ENCODE measurements at places on chromosomes 11 and 22.

DNA sequence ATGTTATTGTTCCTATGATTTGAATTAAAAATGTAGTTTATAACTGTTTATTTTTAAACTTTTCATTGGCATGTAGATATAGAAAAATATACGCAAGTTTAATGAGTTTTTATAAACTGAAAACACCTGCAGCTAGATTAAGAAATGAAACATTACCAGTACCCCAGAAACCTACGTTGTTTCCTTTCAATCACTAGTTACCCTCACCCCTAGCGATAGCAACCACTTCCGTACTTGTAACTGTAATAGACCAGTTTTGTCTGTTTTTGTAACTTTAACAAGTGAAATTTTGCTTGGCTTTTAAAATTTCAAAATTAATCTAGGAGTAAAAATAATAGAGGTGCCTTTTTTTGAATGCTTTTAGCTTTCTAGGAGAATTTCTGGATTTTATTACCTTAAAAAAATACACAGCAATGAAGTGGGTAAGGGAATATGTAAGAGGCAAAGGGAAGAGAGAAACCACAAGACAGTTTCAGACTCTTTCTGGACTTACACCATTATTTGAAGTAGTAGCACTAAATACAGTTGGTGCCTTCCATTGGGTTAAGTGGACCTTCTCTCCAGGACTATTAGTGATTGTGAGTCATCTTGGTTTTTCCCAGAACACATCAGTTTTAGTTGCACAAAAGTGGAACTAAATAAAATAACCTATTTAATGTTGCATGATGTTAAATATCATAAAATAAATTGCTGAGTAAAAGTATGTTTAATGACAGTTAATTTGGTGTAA, 18.7 kb upstream of the NAT10 start:
- no peak for DNase-seq

- DNase-seq = no peak
Observed at GRCh38 chr22:38649841-38650522, 6.2 kb downstream of the FAM227A start.

- DNase-seq = no peak
Observed at GRCh38 chr11:657691-658126, 20.6 kb downstream of the DRD4 start.

GRCh38 chr11:119673759-119674336, 55.2 kb downstream of the NECTIN1 start:
- DNase-seq = peak; percentile 58

GRCh38 chr22:46072981-46073682, 77.2 kb upstream of the PPARA start:
- DNase-seq = no peak

GRCh38 chr22:36391638-36392037, 3.9 kb upstream of the MYH9 start:
- no peak for DNase-seq

GRCh38 chr11:6196396-6196795, 2.6 kb upstream of the OR52W1 start:
- no peak for DNase-seq

DNA sequence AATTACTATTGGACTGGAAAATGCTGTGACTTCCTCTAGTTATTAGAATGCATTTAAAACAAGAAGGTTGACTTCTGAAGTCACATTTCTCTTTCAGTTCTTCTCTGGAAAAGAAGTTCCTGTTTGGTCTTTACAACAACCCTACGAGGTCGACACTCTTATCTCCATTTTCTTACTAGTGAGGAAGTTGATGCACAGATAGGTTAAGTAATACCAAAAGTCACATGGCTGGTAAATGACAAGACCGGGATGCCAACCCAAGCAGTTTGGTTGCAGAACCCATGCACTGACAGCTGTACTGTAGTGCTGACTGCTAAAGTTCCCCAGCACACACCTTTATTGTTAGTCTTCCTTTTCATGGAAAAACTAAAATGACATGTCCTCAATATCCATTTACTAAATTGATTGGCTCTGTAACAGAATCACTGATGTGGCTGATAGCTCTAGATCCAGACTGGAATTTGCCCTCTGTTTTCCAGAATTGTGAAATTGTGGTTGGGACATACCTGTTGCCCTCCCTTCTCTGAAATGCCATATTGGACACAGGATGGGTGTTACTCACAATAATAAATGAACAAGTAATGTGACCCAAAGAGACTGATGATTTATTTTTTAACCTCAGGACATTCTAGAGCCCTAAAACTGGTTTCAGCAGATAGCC, 9.4 kb upstream of the TECTA start:
- DNase-seq = no peak

DNA sequence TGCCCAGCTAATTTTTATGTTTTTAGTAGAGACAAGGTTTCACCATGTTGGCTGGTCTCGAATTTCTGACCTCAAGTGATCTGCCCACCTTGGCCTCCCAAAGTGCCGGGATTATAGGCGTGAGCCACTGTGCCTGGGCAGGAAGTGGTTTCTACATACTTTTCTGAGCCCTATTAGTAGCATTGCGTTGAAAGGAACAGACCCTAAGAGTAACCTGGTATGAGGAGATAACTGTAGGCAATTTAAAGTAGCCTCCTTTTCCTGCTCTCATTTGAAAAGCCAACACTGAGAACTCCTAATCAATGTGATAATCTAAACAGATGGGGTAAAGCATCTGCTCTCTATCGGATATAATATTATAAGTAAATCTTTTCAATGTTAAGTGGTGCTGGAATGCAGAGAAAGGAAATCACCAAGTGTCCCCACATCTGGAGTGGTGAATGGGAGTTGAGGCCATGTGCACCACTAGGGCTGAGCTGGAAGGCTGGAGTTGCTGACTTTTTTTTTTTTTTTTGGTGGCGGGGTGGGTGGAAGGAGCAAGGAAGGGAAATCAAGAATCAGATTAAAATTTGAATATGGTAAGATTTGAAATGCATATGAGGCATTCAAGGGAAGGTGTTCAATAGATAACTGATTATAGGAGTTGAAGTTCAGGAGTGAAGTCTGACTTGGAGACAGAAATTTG, 20.7 kb downstream of the PDHX start:
- DNase-seq = no peak

GRCh38 chr11:129813231-129813791, 2.3 kb upstream of the TMEM45B start:
- DNase-seq = no peak

DNA sequence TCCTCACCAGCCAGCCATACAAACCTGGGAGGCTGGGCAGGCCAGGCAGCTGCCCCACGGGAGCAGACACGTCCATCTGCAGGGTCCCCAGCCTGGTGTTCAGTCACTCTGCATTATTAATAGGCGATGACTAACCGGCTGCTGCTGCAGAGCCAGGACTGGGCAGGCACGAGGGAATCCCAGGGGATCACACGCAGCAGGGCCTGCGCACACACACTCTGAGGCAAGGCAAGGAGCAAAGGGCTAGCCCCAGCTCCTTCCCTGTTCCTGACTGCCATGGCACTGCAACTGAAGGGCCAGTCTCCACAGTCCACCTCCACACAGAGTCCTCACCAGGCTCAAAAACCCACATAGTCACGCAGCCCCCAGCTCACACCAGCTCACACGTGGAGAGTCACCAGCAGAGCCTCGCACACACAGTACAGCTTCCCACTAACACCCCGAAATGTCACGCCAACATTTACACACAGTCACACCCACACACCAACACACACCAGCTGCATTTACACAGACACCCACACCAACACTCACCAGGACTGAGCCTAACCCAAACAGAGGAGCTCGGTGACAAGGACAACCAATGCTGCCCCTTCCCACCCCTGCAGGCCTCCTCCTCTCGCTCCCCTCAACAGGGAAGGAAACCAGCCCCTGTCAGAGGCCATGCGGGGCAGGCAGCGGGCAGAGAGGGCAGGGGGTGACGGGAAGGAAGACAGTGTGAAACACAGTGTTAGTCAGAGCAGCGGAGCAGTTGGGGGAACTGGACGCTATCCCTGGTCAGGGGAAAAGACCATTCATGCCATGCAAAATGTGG, 47.3 kb downstream of the NRXN2 start:
- DNase-seq = peak; percentile 86

DNA sequence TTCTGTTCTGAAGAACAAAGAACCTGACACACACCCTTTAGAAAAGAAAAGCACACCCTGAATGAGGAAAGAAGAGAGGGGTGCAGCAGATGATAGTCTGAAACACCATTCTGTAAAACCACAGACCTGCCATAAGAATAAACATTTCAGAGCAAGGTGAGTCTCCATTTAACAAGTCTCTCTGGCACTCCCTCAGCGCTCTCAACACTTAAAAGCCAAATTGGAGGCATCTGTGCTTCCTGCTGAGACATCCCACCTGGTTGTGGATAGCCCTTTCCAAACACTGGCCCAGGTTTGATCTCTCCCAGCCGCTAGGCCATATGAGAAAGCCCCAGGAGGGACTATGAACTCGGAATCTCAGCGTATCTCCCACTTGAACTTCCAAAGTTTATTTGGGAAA, 36.3 kb downstream of the ETS1 start:
- DNase-seq = peak; percentile 48

- DNase-seq = no peak
Observed at GRCh38 chr22:40058265-40058664, 63.5 kb downstream of the FAM83F start.

DNA sequence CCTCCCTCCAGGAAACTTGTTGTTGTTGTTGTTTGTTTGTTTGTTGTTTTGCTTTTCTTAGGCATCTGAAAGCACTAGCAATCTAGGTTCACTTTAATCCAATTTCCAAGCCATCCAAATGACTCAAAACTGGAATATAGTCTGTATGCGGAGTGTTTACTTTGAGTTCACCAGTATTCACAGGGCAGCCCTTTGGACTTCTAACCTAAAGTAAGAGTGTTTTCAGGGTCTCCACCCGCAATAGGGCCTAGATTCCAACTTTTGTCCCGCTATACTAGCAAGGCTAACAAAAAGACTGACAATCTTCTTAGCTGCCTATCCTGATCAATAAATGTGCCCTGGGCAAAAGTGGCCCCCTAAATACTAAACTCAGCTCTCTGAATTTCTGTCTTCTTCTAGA, 13.6 kb downstream of the PGM2L1 start:
- DNase-seq = no peak

DNA sequence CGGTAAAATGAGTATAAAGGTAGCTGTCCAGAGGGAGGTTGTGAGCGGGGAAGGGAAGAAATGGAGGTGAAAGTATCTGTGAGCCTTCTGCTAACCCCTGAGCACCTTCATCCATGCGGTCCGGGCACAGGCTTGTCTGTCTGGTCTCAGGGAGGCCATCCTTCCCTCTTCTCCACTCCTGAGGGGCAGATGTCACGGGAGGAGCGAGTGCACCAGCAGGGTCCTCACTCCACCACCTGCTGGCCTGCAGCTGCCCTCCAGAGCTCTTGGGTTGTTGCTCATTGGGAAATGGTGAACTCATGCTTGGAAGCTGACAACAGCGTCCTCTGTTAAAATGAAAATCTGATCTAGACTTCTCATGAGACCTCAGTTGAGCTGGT, 33.8 kb upstream of the WNT11 start:
- DNase-seq = no peak

- DNase-seq = no peak
Observed at GRCh38 chr11:104529213-104529612, 365.3 kb upstream of the PDGFD start.

- DNase-seq = no peak
Observed at GRCh38 chr11:64659417-64660144, 63.4 kb downstream of the NRXN2 start.

- DNase-seq = no peak
Observed at GRCh38 chr22:25170426-25170980, 29.2 kb upstream of the CRYBB3 start.

DNA sequence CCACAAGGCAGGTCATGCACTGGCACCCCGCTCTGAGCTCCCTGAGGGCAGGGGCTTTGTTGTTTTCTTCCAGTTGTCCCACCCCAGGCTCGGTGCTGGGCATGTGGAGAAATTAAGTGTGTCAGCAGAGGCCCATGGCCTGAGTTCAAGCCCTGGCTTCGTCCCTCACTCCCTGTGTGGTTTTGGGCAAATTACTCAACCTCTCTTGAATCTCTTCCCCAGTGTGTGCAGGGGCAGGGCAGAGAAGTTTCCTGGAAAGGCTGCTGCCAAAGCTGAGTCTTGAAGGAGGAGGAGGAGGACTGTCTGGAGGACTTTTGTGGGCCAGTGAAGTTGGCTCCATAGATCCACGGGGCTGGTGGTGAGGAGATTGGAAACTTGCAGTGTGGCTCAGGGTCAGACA, 138.1 kb upstream of the E2F8 start:
- no peak for DNase-seq

GRCh38 chr11:69122630-69123431, 32.9 kb upstream of the SMIM38 start:
- DNase-seq = no peak

DNA sequence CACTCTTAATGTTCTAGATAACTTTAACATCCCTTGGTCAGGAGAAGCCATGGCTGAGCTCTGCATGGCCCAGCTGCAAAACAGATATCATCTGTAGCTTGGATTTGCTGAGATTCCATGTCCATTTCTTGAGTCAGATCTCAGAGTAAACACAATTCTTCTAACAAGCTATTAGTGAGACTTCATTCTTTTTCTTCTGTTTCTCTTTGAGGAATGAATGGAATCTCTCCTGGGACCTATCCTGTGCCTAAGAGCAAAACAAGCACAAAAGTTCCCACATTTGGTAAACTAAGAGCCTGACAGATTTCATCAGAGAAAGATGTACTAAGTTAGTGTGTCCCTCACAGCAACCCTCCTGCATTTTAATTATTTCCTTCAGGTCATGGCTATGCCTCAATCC, 142.8 kb downstream of the MAML2 start:
- DNase-seq = no peak

GRCh38 chr11:72230764-72231365, 6.3 kb downstream of the INPPL1 start:
- no peak for DNase-seq

- DNase-seq = peak; percentile 67
Observed at GRCh38 chr11:2892967-2893528, 7.5 kb upstream of the CDKN1C start.

DNA sequence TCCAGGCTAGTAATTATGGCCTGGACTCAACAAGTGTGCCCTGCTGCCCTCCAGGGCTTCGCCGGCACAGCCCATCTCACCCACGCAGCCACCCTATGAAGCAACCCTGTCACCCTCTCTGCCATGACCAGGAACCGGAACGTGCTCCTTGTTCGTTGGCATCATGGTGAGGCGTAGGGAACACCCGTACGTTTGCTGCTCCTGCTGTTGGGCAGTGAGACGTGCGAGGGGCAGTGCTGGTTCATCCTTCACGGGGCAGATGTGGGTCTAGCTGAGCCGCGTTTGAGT, 20.7 kb downstream of the NADSYN1 start:
- DNase-seq = no peak

GRCh38 chr22:17912945-17913721, 111.2 kb downstream of the MICAL3 start:
- no peak for DNase-seq

GRCh38 chr11:82854242-82854641, 46.0 kb downstream of the PRCP start:
- DNase-seq = no peak
